ENCODE measurements at places on chromosomes 2 and 18.

- no peak for DNase-seq
Observed at GRCh38 chr2:112821682-112822081, 14.9 kb downstream of the IL1B start.

DNA sequence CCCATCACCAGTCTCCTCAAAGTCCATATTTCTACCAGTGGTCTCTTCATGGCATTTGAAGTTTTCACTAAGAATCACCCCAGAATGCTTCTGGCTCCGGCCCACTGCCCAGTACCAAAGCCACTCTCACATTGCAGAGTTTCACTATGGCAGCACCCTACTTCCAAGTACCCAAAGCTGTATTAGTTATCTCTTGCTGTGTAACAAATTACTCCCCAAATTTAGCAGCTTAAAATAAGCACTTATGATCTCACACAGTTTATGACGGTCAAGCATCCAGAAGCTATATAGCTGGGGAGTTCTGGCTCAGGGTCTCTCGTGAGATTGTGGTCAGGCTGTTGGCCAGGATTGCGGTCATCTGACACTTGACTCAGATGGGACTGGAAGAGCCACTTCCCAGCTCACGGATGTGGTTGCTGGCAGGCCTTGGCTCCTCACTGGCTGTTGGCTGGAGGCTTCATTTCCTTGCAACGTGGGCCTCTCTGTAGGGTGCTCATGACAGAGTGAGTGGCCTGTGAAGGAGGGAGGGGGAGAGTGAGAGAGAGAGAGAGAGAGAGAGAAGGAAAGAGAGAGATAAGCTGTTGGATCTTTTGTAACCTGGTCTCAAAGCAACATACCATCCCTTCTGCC is 189.5 kb downstream of the CTIF start:
- no peak for DNase-seq

- DNase-seq: no peak
Observed at GRCh38 chr2:35374845-35375244, 980.7 kb upstream of the CRIM1 start.

- peak; percentile 92 for DNase-seq
Observed at GRCh38 chr2:191247381-191248057, 2.3 kb downstream of the MYO1B start.

DNA sequence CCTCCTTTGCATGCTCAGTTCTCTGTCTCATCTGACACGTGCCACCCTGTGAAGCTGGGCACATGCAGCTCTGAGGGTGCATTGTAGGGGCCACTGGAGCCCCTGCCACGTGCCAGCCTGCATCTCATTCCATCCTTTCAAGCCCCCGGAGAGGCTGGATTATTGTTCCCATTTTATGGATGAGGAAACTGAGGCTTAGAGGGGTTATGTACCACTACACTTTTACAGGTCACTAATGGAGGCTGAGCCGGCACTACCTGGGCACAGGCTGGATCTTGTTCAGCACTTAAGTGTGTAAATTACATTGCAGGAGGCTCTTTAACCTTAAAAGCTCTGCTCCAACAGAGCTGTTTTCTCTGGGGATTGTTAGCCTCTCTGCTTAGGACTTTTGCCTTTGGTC is 47.5 kb downstream of the KCNIP3 start:
- no peak for DNase-seq
